ENCODE measurements at places on chromosomes 3 and 15.

- peak; percentile 17 for DNase-seq
Observed at GRCh38 chr3:44476181-44476611, 1.3 kb downstream of the ZNF445 start.

GRCh38 chr15:23497710-23498111 lies 50.7 kb upstream of the GOLGA6L2 start:
- DNase-seq, result no peak

DNA sequence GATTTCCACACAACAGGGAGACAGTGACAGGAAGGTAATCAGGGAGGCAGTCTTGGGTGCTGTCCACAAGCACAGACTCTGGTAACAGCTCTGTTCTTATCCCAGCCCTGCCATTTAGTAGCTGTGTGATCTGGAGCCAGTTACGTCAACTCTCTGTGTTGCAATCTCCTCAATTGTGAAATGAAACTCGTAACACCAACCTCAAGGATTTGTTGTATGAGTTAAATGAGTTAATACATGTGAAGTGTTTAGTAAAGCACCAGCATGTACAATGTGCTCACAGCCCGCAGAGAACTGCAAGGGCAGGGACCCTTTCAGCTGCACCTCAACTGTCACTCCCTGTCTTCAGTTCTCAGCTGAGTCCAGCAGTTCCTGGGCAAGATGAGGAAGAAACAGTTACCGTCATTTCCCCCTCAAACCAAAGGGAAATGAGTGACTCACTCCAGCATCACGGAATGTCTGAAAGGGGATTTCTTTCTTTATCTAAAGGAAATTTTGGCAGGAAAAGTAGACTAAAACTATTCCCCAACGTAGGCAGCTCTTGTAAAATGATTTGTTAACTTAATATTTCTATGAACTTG lies 39.9 kb upstream of the MB21D2 start:
- peak; percentile 2 for DNase-seq

DNA sequence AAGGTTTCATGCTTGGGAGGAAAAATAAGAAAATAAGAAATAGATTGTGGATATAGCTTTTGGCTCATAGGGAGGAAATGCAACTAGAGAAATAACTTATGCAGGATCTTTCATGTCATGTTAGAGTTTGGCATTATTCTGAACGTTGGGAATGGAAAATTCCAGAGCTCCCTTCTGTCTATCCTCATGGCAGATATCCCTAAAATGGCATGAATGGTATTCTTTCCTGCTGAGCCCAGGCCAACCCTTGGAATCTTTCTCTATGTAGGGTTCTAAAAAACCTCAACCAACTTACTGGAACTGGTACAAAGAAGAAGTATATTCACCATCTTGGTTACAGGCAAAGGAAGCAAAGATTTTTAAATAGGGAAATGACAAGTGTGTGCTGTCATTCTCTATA lies 212.5 kb downstream of the CHST2 start:
- DNase-seq, result no peak

GRCh38 chr3:128073807-128074206 lies 21.6 kb downstream of the SEC61A1 start:
- DNase-seq, result no peak

- no peak for DNase-seq
Observed at GRCh38 chr3:37072892-37073291, 79.6 kb downstream of the MLH1 start.

- no peak for DNase-seq
Observed at GRCh38 chr3:171770689-171771620, 39.3 kb downstream of the PLD1 start.

DNA sequence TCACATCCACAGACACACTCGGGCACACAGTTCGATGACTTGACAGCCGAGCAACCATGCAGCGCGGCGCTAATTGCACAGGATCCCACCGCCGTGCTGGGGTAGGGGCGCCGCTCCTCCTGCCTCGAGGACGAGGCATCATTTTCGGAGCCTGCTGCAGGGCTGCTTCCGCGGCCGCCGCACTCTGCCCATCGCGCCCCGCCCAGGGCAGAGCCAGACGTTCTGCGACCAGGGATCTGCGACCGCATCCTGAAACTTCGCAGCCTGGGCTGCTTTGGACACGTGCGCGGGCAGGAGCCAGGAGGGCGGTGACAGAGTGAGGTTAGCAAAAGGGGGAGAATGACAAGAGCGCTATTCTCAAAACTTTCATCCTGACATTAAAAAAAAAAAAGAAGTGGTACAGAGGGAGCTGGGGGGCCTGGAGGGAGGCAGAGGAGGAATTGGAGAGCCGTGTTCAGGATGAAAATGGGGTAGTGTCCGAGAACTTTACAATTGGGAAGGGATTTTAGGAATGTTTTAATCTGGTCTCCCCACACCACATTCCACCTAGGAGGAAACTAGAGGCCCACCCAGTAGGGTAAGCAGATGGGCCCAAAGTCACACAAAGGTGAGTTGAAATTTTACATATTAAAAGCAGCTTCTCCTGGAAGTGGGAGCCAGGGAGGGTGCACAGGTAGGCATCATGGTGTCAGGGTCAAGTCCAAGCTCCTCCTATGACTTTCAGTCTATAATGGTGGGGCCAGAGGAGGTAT lies 15.9 kb downstream of the IGDCC3 start:
- DNase-seq, result no peak

GRCh38 chr3:141960731-141961130 lies 84.3 kb downstream of the ATP1B3 start:
- DNase-seq, result no peak

- DNase-seq, result peak; percentile 42
Observed at GRCh38 chr3:28243424-28244106, 2.1 kb downstream of the CMC1 start.

- DNase-seq, result no peak
Observed at GRCh38 chr3:58261954-58262666, 24.5 kb downstream of the ABHD6 start.

DNA sequence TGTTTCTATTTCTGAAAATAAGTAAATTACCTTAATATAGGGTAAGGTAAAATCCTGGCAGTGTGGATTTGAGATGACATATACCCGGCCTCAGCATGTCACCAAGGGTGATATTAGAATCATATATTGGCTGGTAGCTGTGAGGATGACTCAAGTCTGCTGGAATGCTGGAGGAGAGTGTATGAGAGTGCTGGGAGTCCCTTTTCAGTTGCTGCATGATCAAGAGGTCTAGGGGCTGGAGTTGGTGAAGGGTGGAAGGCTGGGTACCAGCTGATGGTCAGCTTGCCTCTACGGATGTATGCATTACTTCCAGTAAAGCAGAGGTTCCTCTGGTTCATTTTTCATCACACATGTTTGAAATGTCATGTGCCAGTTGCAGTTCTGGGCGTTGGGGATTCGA lies 40.6 kb downstream of the SLC25A26 start:
- DNase-seq, result no peak

- no peak for DNase-seq
Observed at GRCh38 chr3:184737063-184737462, 25.2 kb upstream of the MAGEF1 start.

DNA sequence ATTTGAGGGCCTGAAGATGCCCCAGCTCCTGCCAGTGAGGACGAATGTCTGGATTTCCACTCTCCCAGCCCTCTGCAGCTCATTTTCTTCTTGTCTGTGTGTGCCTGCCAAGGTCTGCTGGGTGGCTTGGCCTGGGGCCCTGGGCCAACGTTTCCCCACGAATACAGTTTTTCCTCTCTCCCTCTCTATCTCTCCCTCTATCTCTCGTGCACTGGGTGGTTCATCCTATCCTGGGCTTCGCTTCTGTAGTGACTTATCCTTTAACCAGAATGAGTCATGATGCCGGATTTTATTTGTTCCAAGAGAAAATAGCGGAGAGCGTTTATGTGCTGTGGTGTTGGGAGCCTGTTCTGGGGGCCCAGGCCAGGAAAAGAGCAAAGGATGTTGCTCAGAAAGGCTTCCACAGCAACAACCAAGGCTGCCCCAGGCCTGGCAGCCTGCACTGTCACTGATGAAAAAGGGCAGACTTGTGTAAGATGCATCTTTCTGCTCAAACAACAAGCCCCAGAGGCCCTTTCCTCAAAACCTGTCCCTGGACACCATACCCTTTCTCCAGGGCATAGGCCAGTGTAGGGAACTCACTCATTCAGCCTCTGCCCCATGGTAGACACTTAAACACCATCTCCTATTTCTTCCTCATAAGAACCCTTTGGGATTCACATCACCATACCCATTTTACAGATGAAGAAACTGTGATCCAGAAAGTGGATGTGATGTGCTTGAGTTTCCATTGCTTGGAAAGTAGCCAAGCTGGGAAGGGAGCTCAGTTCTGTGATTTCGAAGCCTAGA lies 47.3 kb downstream of the ITGA11 start:
- DNase-seq, result no peak

GRCh38 chr3:54954022-54954421 lies 26.2 kb upstream of the LRTM1 start:
- no peak for DNase-seq

- DNase-seq, result no peak
Observed at GRCh38 chr3:137988982-137989381, 21.0 kb upstream of the CLDN18 start.

- no peak for DNase-seq
Observed at GRCh38 chr3:105093371-105094252, 273.1 kb upstream of the ALCAM start.

DNA sequence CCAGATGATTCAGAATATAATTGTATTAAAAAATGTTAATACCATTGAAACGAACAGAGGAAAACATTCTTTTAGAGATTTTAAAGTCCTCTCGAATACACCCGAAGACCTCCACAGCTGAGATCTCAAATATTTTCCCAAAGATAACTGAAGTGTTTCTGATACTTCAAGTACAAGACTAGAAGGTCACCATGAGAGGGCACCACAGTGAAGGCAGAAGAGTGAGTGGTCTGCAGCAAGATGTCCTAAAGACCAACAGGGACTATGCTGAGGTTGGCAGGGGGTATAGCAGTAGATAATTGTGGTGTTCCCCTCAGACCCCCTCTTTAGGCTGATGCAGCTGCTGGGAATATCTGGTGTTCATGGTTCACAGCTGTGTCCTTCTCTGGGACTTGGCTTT lies 156.5 kb downstream of the PDCD6IP start:
- DNase-seq, result no peak

DNA sequence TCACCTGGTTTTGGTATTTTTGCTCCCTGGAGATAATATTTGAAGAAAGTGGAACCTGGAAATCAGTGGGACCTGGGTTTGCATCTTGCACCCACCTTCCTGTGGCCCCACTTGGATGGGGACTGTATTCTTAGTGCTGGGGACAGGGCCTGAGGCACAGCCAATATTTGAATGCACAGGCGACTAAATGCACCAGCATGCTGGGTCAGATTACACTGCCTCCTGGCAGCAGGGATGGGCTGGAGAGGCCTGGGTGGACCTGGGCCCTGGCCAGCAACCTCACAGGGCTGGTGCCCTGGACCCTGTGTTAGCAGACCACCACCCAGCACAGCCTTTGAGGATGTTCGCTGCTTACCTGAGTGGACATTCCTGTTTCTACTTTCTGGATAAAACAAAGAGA lies 10.5 kb downstream of the ITIH4 start:
- DNase-seq, result no peak

- DNase-seq, result no peak
Observed at GRCh38 chr3:173688216-173688842, 290.8 kb downstream of the NLGN1 start.

DNA sequence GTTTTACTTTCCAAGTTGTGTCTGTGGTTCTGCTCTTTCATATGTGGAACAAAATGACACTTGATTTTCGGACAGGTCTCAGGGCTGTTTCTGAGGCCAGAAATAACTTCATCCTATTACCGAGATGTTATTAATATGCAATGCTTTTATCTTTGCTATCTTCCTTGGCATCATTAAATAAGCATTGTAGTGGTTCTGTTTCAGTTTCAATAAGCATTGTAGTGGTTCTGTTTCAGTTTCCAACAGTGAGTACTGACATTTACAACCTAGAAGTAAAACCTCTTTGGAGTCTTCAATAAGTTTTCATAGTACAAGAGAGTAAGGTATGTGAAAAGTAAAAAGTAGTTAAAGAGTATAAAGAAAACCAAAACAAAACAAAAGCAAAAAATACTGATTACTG lies 746.2 kb downstream of the GRM7 start:
- no peak for DNase-seq

- no peak for DNase-seq
Observed at GRCh38 chr15:99343208-99343607, 91.9 kb downstream of the LRRC28 start.

DNA sequence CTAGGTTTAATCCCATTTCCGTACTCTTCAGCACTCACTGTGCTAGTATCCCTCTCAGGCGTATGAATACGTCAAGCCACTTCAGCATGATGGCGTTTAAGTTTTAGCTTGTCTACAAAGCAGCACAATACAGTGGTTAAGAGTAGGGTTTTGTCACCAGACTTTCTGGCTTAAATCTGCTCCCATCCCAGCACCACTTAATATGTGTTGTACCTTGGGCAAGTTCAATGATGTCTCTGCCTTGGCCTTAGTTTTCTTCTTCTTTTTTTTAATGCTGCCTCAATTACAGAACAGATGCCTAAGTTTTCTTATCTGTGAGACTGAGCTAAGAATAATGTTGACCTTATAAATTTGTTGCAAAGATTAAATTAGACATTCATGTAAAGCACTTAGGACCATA lies 152.9 kb upstream of the CTDSPL start:
- DNase-seq, result no peak

GRCh38 chr15:92708635-92709034 lies 53.1 kb upstream of the FAM174B start:
- no peak for DNase-seq

DNA sequence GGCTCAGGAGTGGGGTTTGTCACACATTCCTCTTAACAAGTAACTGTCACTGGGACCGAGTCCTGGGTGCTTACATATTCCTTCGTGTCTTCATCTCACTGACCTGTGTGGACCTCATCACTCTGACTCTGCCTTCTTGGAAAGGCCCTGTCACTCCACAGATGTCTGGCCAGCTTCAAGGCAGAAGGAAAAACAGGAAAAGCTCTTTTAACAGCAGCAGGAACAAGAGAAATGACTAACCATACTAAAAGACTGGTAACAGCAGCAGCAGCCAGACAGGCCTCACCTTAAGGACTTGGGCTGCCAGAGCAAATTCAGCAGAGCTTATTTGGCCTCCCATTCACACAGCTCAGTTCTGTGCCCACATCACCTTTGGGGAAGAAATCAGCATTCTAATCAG lies 68.1 kb downstream of the USF3 start:
- DNase-seq, result no peak

DNA sequence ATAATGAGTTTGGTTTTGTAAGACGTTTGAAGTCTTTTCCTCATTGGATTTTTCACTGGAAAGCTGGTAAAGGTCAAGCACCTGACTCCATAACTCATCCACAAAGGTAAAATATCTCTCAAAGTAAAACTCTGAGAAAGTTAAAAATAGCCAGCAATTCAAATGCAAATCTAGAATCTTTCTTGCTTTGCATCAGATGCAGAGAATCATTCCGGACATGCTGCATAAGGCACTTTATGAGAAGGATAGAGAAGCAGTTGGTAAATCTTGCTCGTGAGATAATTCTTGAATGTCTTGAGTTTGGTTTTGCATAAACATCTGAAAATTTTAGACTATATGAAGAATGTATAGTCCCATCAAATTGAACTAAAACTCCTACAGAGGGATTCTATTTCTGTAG lies 9.1 kb downstream of the KCNMB2 start:
- no peak for DNase-seq

Measured in CD4-positive, alpha-beta T cell treated with Interleukin-21 for 1 hour (primary cell).